SJSA1 (cell line): ENCODE measurements at places on chromosomes 2 and 18. TPM values are rescaled to one million over a fixed set of nuclear protein-coding genes. Genes with fewer than 3 reads are reported as not detected.

DNA sequence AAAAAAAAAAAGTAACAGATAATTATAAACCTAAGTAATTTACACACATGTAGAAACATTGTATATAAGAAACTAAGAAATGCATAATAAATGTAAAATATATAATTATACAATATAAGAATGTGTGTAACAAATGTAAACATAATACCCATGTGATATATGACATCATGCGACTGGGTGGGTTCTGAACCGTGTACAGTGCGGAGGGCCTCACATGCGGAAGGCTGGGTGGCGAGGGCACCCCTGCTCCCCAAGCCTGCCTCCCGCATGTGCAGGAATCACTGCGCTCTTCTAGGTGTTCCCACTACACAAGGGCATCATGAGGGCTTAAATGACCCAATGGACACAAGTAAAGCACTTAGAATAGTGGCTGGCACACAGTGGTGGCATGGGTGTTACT, 2.0 kb downstream of the PTPN18 start:
- H3K27ac ChIP-seq, result no peak overlapping the region
- H3K4me1 ChIP-seq, result peaks cover 23% of the 10 kb centered on the region
- H3K4me3 ChIP-seq, result no peak overlapping the region
- no peak for DNase-seq
- H3K27me3 ChIP-seq, result no peaks in the 10 kb centered on the region

- H3K4me1 ChIP-seq, result no peaks in the 10 kb centered on the region
- H3K36me3 ChIP-seq, result no peaks in the 10 kb centered on the region
- DNase-seq, result no peak
Measured at GRCh38 chr2:66515743-66516142, 80.8 kb downstream of the MEIS1 start.

DNA sequence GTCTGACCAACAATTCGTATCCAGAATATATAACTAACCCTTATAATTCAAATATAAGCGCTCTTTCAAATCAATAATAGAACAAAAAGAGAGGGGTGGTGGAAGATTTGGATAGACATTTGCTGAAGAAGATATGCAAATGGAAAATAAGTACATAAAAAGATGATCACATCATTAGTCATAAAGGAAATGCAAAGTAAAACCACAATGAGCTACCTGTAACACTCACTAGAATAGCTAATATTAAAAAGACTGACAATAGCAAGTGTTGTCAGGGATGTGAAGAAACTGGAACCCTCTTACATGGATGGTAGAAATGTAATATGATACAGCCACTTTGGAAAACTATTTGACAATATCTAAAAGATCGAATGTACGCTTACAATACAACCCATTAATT, 84.9 kb upstream of the MRPS9 start:
- H3K4me1 ChIP-seq, result no peaks in the 10 kb centered on the region
- no peak for DNase-seq
- no peaks in the 10 kb centered on the region for H3K27me3 ChIP-seq
- H3K27ac ChIP-seq, result no peak overlapping the region
- no peak overlapping the region for H3K4me3 ChIP-seq

The OSBPL6 gene
- total RNA-seq, result 0.03 and 0.95 TPM in 2 replicates

GRCh38 chr18:5630900-5631413, 87.2 kb upstream of the EPB41L3 start:
- DNase-seq, result no peak
- H3K27me3 ChIP-seq, result peaks cover 70% of the 10 kb centered on the region
- no peaks in the 10 kb centered on the region for H3K36me3 ChIP-seq
- no peak overlapping the region for H3K4me3 ChIP-seq
- peaks cover 28% of the 10 kb centered on the region for H3K4me1 ChIP-seq

DNA sequence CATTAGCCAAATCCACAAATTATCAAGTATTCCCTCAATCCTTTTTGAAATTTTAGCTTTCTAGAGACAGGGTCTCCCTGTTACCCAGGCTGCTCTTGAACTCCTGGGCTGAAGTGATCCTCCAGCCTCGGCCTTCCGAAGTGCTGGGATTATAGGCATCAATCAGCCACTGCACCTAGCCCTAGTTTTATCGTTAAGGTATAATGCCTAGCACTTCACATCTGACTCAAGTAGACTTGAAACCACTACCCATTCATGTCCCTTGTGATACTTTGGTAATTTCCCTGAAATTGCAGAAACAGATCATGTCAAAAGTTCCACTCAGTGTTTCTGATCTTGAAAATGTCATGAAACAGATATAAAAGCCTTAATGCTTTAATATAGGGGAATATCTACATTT, 26.3 kb downstream of the MEX3C start:
- H3K4me3 ChIP-seq, result no peak overlapping the region
- H3K27ac ChIP-seq, result no peak overlapping the region
- no peaks in the 10 kb centered on the region for H3K27me3 ChIP-seq
- peaks cover 13% of the 10 kb centered on the region for H3K36me3 ChIP-seq
- H3K4me1 ChIP-seq, result no peaks in the 10 kb centered on the region

DNA sequence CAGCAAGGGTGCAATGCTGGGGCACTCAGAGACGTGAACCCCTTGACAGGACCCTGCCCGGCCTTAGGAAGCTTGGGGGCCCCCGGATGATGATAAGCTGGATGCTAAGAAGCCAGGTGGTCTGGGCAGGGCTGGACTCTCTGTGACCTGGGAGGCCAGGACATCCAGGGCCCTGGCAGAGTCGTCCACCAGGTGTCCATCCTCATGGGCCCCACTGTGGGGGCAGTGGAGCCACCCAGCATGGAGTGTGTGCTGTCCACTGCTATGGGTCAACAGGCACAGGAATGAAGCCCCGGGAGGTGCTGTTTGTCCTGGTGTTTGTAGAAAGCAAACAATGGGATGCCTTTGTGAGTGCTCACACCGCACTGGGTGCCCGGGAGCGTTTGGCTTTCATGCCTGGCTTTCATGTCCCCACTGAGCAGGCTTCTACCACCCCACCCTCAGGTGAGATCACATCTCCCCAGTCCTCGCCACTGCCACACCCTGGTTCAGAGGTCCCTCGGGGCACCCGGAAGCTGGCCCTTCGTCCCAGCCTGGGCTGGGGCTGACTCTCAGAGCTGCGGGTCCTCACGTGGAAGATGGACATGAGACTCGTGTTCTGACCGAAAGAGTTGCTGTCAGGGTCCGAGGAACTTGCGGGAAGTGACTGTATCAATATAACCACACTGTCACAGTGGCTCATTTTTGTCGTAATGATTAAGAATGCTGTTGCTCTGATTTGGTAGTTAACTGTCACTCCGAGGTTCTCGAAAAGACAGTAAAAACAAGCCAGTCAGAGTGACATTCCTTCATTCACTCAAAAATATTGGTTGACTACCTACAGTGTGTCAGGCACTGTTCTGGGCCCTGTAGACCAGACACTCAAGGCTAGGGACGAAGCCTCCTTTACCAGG, 53.3 kb downstream of the INHBB start:
- H3K27me3 ChIP-seq, result no peaks in the 10 kb centered on the region; the same call in 1 of the 2 replicates
- H3K4me1 ChIP-seq, result peaks cover 41% of the 10 kb centered on the region
- peak; percentile 60 for DNase-seq
- no peaks in the 10 kb centered on the region for H3K36me3 ChIP-seq
- no peak overlapping the region; the same call in 1 of the 2 replicates for H3K27ac ChIP-seq
- no peak overlapping the region for H3K4me3 ChIP-seq

GRCh38 chr2:81195774-81196382, 891.3 kb upstream of the LRRTM1 start:
- no peaks in the 10 kb centered on the region for H3K4me1 ChIP-seq
- no peaks in the 10 kb centered on the region for H3K36me3 ChIP-seq
- no peak overlapping the region for H3K4me3 ChIP-seq
- no peak overlapping the region for H3K27ac ChIP-seq
- DNase-seq, result no peak

- DNase-seq, result no peak
- H3K4me3 ChIP-seq, result no peak overlapping the region
- H3K27me3 ChIP-seq, result no peaks in the 10 kb centered on the region
- no peak overlapping the region for H3K27ac ChIP-seq
Measured at GRCh38 chr2:213122725-213123124, 28.7 kb downstream of the IKZF2 start.

GRCh38 chr2:223599640-223600380, 2.4 kb downstream of the SCG2 start:
- peaks cover 19% of the 10 kb centered on the region for H3K4me1 ChIP-seq
- H3K27me3 ChIP-seq, result no peaks in the 10 kb centered on the region
- peak; percentile 40 for DNase-seq

GRCh38 chr2:124988794-124989193, 963.7 kb downstream of the CNTNAP5 start:
- H3K27me3 ChIP-seq, result no peaks in the 10 kb centered on the region
- no peak overlapping the region for H3K4me3 ChIP-seq
- no peaks in the 10 kb centered on the region for H3K36me3 ChIP-seq

- no peak overlapping the region for H3K27ac ChIP-seq
- H3K36me3 ChIP-seq, result no peaks in the 10 kb centered on the region
- no peaks in the 10 kb centered on the region for H3K27me3 ChIP-seq
- H3K4me3 ChIP-seq, result no peak overlapping the region
Measured at GRCh38 chr2:19748711-19749506, 152.9 kb downstream of the TTC32 start.

DNA sequence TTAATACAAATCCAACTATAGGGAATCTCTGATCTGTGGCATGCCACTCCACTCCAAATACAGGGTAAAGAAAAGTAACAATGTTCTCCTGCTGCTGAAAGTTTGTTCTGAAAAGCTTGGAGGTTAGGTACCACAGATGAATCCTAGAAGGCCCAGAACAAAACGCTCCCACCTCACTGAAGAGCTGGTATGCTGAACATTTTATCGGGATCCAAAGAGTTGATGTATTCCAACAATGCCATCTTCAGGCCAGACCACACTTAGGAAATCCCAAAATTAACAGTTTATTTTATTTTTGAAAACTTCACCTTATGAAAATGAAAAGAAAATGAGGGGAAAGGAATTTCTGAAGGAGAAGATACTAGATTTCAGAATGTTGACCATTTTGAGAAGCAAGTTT, 145.1 kb upstream of the CDH19 start:
- no peak overlapping the region for H3K4me3 ChIP-seq
- no peaks in the 10 kb centered on the region for H3K27me3 ChIP-seq
- DNase-seq, result no peak
- no peaks in the 10 kb centered on the region for H3K4me1 ChIP-seq

The DRC1 gene
- total RNA-seq, result not detected in 2 replicates

- H3K27ac ChIP-seq, result no peak overlapping the region
- DNase-seq, result no peak
- H3K36me3 ChIP-seq, result peaks cover 24% of the 10 kb centered on the region; the same call in 1 of the 2 replicates
- H3K4me1 ChIP-seq, result no peaks in the 10 kb centered on the region; the same call in 1 of the 2 replicates
Measured at GRCh38 chr2:137981112-137981656, 16.9 kb downstream of the HNMT start.

GRCh38 chr2:65729246-65729645, 296.8 kb upstream of the SPRED2 start:
- DNase-seq, result no peak
- H3K36me3 ChIP-seq, result no peaks in the 10 kb centered on the region
- no peak overlapping the region for H3K27ac ChIP-seq
- no peak overlapping the region for H3K4me3 ChIP-seq
- H3K4me1 ChIP-seq, result no peaks in the 10 kb centered on the region
- 0 out of 2 replicates have a peak, but pooled peaks cover 3% of the 10 kb centered on the region for H3K27me3 ChIP-seq

- no peak overlapping the region for H3K27ac ChIP-seq
- DNase-seq, result no peak
- no peaks in the 10 kb centered on the region for H3K36me3 ChIP-seq
Measured at GRCh38 chr2:180442860-180443644, 436.0 kb upstream of the CWC22 start.

DNA sequence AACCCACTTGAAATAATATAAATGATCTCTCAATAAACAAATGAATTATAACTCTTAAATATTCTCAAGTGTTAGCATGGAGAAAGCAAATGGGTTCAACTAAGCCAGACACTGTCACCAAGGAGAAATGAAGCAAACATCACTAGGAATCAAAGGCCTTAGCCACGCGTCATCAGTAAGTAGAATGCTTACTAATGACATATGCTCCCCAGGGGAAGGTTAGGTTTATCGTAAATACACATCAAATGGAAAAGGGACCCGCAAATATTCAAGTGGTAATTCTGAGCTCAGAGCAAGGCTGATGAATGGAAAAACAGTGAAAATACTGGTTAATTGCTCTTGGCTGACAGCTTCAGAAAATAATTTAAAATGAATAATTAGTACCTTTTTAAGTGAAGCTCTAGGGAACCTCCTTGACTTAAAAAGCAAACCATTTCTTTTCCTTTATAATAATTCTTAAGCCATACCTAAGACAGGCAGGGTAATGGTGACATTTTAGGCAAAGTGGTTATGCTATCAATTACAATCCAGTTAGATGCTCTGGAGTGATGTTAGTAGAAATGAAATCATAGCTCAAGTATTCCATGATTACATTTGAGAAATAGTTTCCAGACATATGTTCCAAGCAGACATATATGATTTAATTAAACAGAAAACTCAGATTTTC, 101.5 kb downstream of the ALPK2 start:
- H3K27me3 ChIP-seq, result no peaks in the 10 kb centered on the region
- peaks cover 42% of the 10 kb centered on the region for H3K36me3 ChIP-seq
- DNase-seq, result no peak
- H3K4me3 ChIP-seq, result no peak overlapping the region
- peaks cover 3% of the 10 kb centered on the region for H3K4me1 ChIP-seq

GRCh38 chr2:113240150-113240914, 38.4 kb downstream of the PAX8 start:
- H3K4me1 ChIP-seq, result peaks cover 24% of the 10 kb centered on the region
- no peaks in the 10 kb centered on the region for H3K27me3 ChIP-seq
- no peaks in the 10 kb centered on the region for H3K36me3 ChIP-seq
- peak overlapping the region; percentile 53 for H3K27ac ChIP-seq
- no peak overlapping the region for H3K4me3 ChIP-seq

The EVX2 gene
- not detected in 2 replicates for total RNA-seq

DNA sequence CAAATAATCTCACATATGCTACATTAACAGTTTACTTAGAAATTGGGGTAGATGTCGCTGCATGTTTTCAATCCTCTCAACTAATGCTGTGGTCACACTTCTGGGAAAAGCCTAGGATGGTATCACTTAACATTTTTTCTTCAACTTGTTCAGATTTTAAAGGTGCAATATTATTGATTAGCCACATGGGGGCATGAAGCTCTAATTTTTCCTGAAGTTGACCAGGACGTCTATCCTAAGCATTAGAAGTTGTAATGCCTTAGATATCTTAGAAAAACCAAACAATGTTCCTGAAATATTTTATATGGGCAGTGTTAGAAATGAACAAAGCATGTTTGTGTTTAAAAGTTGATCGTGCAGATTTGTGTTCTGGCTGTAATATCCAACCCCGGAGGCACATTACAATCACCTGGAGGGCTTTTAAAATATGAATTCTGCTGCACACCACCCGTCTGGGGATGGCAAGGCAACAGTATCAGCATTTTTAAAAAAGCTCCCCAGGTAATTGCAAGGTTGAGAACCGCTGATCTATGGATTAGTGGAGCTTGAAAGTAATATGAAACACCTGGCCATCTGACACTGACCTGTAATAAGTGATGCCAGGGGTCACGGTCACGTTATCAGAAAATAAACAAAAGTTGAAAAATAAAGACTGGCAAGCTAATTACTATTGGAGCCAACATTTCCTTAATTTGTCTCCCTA, 100.5 kb upstream of the LMAN1 start:
- peak; percentile 49 for DNase-seq

The MARS2 gene
- 4.1 and 5.2 TPM in 2 replicates for total RNA-seq

GRCh38 chr18:10044054-10044453, 130.2 kb downstream of the VAPA start:
- H3K4me1 ChIP-seq, result peaks cover 25% of the 10 kb centered on the region
- DNase-seq, result no peak
- no peak overlapping the region for H3K4me3 ChIP-seq
- no peaks in the 10 kb centered on the region for H3K27me3 ChIP-seq
- no peaks in the 10 kb centered on the region for H3K36me3 ChIP-seq
- no peak overlapping the region for H3K27ac ChIP-seq

- no peaks in the 10 kb centered on the region for H3K27me3 ChIP-seq
- H3K4me1 ChIP-seq, result peaks cover 5% of the 10 kb centered on the region
- no peak overlapping the region for H3K27ac ChIP-seq
- no peak overlapping the region for H3K4me3 ChIP-seq
- DNase-seq, result no peak
Measured at GRCh38 chr2:177348733-177349693, 43.6 kb upstream of the AGPS start.

The TEX44 gene
- not detected in 2 replicates for total RNA-seq
